Fibroblast of gingiva (primary cell): ENCODE measurements at places on chromosomes 12 and 14.

GRCh38 chr14:91281346-91281745 is 36.8 kb upstream of the GPR68 start:
- DNase-seq = no peak

GRCh38 chr14:97457575-97458085 is 660.4 kb downstream of the VRK1 start:
- DNase-seq = no peak

- DNase-seq = no peak
Measured at GRCh38 chr14:31492759-31493498, 5.1 kb upstream of the GPR33 start.

DNA sequence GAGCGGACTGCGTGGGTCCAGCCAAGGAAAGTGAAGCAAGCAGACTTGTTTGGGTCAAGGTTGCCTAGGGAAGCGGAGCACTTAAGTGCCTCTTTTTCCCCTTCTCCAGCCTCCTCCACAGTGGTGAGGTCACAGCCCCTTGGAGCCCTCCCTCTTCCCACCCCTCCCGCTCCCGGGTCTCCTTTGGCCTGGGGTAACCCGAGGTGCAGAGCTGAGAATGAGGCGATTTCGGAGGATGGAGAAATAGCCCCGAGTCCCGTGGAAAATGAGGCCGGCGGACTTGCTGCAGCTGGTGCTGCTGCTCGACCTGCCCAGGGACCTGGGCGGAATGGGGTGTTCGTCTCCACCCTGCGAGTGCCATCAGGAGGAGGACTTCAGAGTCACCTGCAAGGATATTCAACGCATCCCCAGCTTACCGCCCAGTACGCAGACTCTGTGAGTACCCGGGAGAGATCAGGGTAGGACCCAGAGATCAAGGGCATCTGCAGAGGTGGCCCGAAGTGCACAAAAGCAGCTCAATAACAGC is at the start of gene TSHR:
Gene TSHR, plus strand, starts transcription at position 206 of the 526 bp plus-strand sequence. Its CDS starts 60 bp downstream, at position 266.
- DNase-seq = peak; percentile 18

DNA sequence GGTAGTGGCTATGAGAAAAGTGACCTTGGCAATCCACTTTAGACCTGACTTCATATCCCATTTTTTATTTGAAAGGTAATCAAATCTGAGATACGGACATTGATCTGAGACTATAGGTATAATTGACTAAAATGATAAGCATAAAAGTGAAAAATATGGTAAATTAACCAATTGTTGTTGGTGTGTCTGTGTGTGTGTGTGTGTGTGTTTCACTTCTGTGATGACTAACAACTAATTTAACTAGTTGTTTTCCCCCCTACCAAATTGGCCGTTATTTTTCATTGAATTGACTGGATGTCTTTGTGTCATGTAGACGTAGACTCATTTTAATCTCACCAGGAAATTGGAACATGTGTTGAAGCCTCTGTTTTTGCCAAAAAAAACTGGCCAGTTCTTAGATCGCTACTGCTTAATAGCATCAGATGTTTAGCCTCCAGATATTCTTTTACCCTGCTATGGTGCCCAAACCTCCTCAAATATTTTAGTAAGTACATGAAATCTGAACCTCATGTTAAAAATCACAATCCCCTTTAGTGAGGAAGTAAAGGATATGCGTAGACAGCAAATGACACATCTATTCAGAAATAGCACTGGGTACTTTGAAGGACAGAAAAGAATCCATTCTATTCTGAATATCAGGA is 395.0 kb downstream of the EGLN3 start:
- DNase-seq = no peak

- DNase-seq = no peak
Measured at GRCh38 chr14:78834766-78835451, 664.7 kb downstream of the NRXN3 start.

- no peak for DNase-seq
Measured at GRCh38 chr12:87280356-87280755, 748.8 kb downstream of the C12orf50 start.

- no peak for DNase-seq
Measured at GRCh38 chr12:122827258-122827657, 8.0 kb upstream of the HIP1R start.

GRCh38 chr14:99945732-99946651 is 119.2 kb upstream of the EVL start:
- no peak for DNase-seq

- DNase-seq = peak; percentile 37
Measured at GRCh38 chr14:102182190-102182589, 42.5 kb downstream of the WDR20 start.

DNA sequence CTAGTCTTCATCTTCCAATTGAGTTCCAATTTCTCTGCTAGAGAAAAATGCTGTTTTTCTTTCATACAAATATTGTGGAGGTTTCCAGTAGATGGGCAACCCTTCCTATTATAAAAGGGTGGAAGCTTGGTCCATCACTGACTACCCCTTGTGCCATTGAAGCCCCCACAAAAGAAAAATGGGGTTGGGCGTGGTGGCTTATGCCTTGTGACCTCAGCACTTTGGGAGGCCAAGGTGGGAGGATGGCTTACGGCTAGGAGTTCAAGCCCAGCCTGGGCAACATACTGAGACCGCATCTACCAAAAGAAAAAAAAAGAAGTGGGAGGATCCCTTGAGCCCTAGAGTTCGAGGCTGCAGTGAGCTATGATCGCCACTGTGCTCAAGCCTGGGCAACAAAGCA is 22.8 kb downstream of the NCKAP5L start:
- DNase-seq = no peak

DNA sequence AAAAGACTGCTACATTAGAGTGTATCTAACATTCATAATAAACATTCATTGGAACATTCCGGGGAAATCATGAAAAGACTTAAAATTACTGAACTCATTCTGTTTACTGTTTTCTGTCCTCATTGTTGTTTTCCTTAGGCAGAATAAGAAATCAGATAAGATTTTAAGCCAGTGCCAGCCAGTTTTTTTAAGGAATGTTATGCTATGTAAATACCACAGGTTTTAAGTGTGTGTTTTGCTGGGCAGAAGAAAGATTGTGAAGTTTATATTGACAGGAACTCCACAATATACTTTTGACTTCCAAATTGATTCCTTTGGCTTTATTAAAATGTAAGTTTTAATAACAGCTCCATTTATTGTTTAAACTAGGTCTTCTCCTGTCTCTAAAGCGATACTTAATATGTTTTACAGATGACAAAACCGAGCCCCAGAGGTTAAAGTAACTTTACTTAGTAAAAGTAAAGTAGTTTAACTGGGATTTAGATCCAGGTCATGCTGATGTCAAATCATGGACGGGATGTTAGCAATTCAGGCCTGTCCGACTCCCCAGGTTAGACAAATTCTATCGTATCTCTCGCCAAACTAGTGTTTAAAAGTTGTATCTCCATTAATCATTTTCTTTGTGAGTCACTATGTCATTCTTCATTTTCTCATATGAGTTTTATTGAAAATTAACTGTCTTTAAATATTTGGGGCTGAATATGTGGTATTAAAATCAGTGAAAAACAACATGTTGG is 1.7 kb downstream of the LARP4 start:
- DNase-seq = no peak

GRCh38 chr12:7375145-7375543 is 68.8 kb downstream of the CD163L1 start:
- no peak for DNase-seq

- peak; percentile 83 for DNase-seq
Measured at GRCh38 chr14:51604073-51604472, 47.6 kb upstream of the FRMD6 start.

DNA sequence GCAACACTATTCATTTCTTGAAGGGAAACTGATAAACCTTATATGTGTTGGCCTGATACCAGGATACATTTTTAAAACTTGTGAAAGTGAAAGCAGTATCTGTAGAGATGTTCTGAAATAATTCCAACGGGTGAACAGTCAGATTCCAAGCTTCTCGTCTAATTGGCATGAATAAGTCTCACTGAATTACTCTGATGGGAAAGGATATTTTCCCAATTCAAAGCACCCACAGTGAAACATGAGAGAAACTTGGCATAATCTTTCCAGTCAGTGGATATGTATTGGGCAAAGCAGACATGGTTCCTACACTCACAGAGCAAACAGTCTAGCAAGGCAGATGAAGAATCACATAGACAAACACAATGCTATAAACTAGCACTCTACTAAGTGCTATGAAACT is 413.1 kb downstream of the MED13L start:
- no peak for DNase-seq

GRCh38 chr12:32727237-32727636 is 28.5 kb downstream of the YARS2 start:
- no peak for DNase-seq

GRCh38 chr12:105812366-105812765 is 326.4 kb downstream of the NUAK1 start:
- DNase-seq = no peak

DNA sequence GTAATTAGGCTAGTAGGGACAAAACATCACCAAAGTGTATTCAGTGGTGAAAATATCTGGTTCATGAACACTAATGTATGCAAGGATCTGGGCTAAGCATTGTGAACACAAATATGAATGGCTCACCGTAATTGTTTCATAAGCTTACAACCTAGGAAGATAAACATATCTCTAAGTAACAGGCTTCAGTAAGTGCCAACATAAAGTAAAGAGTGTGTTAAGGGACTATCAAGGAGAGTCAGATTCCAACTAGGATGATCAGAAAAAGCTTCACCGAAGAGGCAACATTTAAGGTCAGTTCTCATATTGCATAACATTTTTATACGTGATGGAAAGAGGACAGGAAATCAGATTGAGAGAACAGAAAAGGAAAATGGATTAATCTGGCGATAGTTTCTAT is 29.4 kb downstream of the ABCC9 start:
- no peak for DNase-seq
